Dorsolateral prefrontal cortex (tissue), 122 donors: ENCODE measurements at places on chromosomes 4 and X.
A peak's percentile ranks its signal among the peaks of the same experiment; 100 is the strongest.

GRCh38 chr4:76752861-76753501 is 145.0 kb downstream of the SOWAHB start:
- no peak for DNase-seq

DNA sequence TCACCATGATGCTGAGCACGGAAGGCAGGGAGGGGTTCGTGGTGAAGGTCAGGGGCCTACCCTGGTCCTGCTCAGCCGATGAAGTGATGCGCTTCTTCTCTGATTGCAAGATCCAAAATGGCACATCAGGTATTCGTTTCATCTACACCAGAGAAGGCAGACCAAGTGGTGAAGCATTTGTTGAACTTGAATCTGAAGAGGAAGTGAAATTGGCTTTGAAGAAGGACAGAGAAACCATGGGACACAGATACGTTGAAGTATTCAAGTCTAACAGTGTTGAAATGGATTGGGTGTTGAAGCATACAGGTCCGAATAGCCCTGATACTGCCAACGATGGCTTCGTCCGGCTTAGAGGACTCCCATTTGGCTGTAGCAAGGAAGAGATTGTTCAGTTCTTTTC is 4.0 kb downstream of the HNRNPH2 start:
- DNase-seq, result no peak

DNA sequence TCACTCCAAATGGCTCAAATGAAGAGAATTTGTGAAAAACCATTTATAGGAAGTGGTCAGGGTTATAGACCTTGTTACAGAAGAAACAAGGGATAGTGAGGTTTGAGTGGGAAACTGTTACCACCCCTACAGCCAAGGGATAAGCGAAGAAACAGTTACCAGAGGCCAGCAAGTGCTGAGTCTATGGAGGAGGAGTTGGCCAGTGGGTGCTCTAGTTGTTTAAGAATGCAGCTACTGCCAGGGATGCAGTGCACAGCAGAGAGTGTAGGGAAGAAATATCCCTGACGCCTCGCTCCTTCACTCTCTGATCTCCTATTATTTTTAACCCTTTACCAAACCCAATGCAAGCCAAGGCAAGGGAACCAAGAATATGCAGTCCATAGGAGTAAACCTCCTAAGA is 15.2 kb upstream of the SYTL4 start:
- DNase-seq, result no peak

DNA sequence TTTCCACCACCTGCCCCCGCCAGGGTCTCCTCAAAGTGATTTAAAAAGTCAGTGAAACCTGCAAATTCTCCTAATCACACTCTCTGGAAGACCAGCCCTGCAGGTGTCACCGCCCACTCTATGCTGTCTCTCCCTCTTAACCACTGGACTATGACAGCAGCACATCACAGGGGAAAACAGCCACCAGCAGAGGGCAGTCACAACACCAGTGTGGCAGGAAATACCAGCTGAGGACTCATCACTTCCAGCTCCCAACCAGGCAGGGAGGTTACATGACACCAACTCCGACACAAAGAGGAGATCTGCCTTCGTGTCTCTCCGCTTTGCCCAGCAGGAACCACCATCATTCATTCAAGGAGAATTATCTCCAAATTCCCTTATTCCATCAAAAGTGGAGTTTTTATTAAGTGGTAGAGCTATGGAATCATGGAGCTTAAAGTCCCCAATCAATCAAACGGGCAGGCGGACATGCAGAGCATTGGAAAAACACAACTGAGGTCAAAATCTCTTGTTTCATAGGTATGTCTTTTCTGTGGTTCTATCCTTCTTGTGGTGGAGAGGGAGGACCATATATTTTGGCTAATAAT is 91.3 kb downstream of the NSUN7 start:
- peak; percentile 79 for DNase-seq

DNA sequence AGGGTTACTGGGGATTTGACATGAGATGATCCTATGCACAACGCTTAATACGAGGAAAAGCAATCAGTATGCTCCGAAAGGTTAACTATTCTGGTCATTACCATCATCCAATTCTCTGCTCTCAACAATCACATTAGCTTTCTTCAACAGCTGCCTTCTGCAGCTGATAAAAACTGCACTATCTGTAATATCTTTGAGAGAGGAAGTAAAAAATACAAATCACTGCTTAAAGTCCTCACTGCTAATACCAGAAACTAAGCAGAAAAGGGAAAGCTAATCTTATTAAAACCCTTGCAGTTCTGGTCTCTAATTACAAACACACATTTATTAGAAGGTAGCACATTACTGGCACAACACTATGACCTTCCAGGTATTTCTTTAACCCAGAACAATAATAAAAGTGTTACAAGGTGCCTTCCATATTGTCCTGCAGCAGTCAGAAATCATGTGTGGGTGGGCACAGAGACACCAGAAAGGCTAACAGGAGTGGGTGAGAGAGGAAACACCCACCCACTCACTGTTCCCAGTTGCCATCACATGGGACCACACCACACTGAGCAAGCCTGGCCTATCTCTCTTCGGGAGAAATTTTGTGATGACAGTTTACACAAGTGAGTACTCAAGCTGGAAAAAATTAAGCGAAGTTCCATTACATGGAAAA is 71.0 kb downstream of the RELL1 start:
- no peak for DNase-seq

GRCh38 chrX:46957297-46957696 is 45.1 kb downstream of the JADE3 start:
- DNase-seq, result no peak

- no peak for DNase-seq
Measured at GRCh38 chr4:115187136-115187535, 73.7 kb upstream of the NDST4 start.

DNA sequence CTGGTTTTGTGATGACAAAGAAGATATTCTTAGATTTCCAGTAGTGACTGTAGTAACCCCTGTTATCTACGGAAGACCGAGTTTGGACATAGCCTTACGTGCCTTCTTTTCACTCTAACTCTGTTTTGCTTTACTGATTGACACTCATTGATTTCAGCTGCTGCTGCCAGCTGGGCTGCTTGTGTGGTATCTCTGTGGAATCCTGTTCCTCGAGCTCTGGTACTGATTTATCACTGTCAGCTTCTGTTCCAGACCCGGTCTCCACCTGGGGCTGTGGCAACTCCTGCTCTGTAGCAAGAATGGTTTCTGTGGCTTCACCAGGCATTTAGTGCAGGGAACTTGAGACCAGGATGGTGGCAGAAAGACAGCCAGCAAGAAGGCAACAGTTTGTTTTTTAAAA is 24.6 kb upstream of the LAP3 start:
- DNase-seq, result no peak

- no peak for DNase-seq
Measured at GRCh38 chr4:180578175-180578574, 1665.0 kb upstream of the TENM3 start.

DNA sequence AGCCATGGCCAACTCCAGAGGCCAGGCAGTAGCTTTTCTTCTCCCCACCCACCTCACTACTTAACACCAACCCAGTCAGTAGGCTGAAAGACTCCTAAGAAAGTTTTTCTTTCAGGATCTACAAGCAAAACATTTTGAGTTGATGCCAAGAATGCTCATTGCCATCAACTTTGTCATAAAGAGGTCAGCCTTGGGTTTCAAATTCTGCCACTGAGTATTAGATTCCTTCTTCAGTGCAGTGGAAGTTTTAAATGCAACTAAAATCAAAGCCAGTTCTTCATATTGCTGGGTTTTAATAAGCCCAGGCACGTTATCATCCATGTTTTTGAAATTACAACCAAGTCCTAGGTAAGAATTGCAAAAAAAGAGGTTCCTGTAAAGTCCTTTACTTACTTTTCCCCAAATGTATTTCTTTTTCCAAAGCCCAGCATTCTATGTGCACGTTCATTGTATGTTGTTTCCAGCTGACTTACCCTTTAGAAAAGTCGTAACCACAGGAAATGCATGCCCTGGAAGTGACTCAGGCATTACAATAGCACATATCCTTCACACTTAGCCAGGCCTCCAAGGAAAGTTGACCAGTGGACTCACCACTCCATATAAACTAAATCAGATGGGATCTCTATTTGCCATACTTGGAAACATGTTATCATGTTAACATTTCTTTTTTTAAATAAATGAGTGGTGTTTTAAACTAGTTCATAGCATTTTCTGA is 229.9 kb downstream of the SOX3 start:
- DNase-seq, result no peak

- no peak for DNase-seq
Measured at GRCh38 chrX:15820106-15821073, 30.1 kb downstream of the ZRSR2 start.

- no peak for DNase-seq
Measured at GRCh38 chr4:67292636-67293035, 252.7 kb downstream of the CENPC start.

DNA sequence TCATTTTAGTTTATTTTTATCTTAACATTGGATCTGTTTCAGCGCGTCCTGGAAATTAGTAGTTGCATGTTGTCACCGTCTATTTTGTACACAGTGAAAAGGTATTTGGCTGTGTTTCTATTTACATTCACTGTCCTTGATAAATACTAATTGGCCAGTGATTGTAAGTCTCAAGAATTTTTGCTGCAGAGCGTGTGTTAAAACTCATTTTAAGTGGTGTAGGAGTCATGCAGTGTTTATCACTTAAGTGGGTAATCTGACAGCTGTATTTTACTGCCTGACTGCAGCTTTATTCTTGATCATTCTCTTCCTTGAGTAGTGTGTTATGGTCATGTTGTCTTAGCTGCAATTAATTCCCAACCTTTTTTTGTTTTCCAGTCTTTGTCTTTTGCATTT is 9.8 kb downstream of the GUCY1A1 start:
- no peak for DNase-seq

- no peak for DNase-seq
Measured at GRCh38 chrX:2708021-2708420, 16.9 kb downstream of the CD99 start.

- no peak for DNase-seq
Measured at GRCh38 chr4:65791111-65791811, 121.0 kb upstream of the EPHA5 start.

- no peak for DNase-seq
Measured at GRCh38 chr4:79576429-79576753, 168.4 kb upstream of the GK2 start.

GRCh38 chrX:17977696-17978095 is 116.6 kb upstream of the RAI2 start:
- DNase-seq, result no peak
